Vagina (tissue), 2 donors: ENCODE measurements at places on chromosomes 4 and X. TPM values are rescaled to one million over a fixed set of nuclear protein-coding genes. Genes with fewer than 3 reads are reported as not detected.

Gene SMIM31
- total RNA-seq: not detected

Gene KDR
- 19.4 TPM for total RNA-seq

Gene JCHAIN
- 2.7 TPM for total RNA-seq

Gene TCEAL6
- total RNA-seq: 1.7 TPM

Gene DCAF4L1
- total RNA-seq: not detected

Gene SPANXB1
- not detected for total RNA-seq

Gene INTS12
- 18.2 TPM for total RNA-seq

Gene CLDN22
- not detected for total RNA-seq

Gene RPA4
- total RNA-seq: 7.4 TPM

Gene NPFFR2
- total RNA-seq: not detected
